ENCODE measurements at places on chromosomes 3 and 15.

DNA sequence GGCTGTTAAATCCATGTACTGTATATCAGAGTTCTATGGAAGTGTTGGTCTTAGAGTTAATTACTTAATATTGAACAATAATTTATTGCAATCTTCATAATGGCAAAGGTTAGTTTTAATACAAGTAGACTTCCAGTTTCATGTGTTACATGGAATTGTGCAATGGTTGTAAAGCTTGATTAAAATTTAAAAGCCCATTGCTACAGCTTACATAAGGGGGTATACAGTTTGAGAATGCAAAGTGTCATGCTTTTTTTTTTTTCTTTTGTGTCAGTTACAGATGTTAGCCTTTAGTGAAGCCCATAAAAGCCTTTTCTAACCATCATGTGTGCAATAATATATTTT lies 22.0 kb downstream of the CNOT10 start:
- no peak for DNase-seq

GRCh38 chr15:79160211-79160610 lies 69.6 kb upstream of the RASGRF1 start:
- DNase-seq: no peak

GRCh38 chr3:150519026-150519425 lies 27.3 kb downstream of the SERP1 start:
- DNase-seq: no peak

DNA sequence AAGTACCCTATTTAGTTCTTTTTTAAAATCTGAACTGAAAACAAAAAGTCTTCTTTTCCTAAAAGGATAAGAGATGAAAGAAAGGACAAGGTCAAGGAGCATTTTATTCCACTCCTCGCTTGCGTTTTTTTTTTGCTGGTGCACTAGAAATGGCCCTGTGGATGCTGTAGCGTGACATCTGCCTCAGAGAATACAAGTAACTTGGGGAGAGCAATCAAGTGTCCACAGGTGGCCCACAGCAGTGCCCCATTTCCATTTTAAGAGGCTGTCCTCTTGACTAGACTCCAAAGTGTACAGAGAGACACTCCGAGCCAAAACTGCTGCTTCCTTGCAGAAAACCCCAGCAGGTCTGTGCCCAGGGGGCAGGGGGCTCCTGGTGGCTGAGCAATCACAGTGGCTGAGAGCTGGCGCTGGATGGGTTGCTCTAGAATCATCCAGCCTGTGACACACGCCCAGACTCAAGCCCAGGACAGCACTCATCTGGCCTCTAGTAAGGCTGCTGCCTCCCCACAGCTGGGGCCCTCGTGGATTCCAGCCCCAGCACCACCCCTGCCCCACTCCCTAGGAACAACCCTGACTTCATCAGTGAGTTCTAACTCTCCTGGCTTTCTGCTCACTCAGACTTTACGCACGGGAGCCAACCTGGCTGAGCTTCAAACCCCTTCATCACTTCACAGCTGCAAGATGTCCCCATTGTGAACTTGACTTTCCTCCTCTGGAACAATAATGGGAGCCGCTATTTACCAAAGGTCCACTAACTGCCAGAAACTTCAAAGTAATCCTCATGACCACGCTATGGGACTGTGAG lies 71.1 kb upstream of the SPATA12 start:
- no peak for DNase-seq

DNA sequence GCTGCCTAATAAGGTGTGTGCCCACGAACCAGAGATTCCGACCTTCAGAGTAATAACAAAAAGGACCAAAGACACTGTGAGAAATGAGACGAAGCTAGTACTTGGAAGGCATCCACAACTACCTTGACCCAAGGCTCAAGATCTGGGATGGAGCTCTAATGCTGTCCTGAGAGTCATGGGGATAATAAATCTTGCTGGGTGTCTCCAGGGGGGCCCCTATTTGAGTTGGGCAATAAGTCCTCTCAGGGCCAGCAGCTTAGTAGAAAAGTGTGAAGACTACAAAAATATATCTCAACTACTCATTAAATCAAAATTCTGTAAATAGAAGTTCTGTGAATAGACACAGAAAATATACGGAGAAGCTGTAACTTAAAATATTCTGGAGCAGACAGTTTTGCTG lies 2.9 kb upstream of the NDN start:
- DNase-seq: no peak

DNA sequence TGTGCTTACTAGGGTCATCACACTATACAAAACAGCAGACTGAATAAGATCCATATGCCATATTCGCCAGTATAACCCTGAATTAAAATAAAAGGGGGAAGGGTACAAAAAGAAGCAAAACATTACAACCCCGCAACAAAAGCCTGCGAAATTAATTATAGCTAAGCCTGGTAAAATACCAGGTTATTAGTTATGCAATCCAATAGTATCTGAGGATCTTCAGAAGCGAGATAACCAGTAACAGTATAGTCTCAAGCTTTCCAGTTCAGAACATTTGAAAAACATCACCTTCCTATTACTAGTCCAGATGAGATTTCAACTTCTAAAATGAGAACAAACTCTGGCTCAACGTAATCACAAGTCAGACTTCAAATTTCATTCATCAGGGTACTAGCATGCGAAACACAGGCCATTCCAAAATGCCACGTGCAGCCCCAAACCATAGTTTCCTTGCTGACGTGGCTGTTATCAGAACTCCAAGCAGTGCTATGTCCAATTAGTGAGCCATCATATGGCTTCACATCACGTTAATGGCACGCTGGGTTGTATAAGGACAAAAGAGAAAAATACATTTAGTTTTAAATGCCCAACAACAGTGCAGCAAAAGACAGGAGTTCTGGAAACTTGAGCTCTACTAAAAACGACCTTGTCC lies 1.1 kb downstream of the SSR3 start:
- DNase-seq: no peak

- no peak for DNase-seq
Measured at GRCh38 chr3:16174976-16175901, 759 bp downstream of the GALNT15 start.

GRCh38 chr3:188001926-188002325 lies 152.0 kb upstream of the LPP start:
- DNase-seq: no peak

GRCh38 chr3:100100425-100100824 lies 13.9 kb downstream of the FILIP1L start:
- no peak for DNase-seq

DNA sequence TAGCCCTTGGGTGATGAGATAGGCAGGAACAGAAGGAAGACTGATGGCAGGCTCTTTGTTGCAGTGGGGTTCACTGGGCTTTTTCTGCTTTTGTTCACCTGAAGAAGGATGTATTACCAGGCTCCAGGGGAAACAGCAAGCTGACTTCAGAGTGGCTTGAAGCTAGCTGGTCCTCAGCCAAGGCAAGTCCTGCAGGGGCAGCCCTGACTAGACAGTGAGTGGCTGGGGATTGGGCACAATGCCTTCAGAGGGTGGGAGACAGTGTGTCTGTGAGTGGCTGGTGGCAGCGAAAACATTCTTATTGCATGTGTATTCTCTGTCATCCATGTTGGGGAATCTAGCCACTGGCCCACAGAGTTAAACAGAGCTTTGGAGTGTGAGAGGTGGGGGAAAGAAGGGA lies 2.3 kb upstream of the TEX264 start:
- no peak for DNase-seq

GRCh38 chr3:118806423-118806822 lies 228.2 kb downstream of the IGSF11 start:
- no peak for DNase-seq

DNA sequence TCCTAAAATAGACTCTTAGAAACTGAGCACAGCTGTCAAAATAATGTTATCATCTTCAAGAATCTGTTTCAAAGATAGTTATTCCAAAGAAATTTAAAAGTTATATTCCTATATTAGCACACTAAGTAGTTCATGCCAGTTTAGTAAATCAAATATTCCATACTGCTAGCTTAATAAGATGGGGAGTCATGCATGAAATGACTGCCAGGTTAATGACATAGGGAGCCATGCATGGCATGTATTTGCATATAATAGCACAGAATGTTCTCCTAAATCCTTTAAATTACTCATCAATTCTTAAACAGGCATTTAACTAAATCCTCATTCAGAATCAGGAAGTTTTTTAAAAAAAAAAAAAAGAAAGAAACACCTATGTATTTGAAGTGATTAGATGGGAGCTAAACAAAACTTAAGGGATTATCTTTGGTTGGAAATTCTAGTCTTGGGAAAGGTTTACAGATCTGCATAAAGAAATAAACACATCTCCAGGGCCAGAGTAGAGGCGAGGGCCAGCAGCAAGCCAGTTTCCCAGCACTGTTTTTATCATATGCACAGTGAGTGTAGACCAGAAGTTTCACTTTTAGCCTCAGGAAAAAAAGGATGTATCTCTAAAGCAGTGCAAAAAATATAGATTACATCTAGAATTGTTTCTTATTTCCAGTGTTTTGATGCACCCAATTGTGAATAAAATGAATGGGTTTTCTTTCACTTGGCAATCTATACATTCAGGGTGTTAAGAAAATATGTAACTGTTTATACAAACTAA lies 366.4 kb upstream of the AGTR1 start:
- DNase-seq: no peak

DNA sequence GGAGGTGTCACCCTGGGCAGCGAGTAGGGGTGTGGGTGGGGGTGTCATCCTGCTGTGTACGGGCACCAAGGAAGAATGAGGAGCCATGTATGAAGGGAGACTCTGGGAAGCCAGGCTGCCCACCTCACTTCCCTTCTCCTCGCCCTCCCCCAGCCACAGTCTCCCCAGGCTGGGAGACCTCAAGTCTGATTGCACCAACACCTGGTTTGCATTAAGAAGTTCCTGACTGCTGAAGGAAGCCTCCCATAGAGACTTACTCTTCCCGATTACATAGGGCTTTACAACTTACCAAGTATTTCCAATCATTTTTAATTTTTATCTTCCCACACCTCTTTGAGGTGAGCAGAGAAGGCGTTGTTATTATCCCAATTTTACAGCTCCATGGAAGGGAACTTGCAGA lies 29.5 kb upstream of the SMAD3 start:
- no peak for DNase-seq

- DNase-seq: peak; percentile 63
Measured at GRCh38 chr3:138781012-138781470, 53.7 kb downstream of the PIK3CB start.

- DNase-seq: no peak
Measured at GRCh38 chr15:36691579-36692357, 112.3 kb downstream of the CDIN1 start.

DNA sequence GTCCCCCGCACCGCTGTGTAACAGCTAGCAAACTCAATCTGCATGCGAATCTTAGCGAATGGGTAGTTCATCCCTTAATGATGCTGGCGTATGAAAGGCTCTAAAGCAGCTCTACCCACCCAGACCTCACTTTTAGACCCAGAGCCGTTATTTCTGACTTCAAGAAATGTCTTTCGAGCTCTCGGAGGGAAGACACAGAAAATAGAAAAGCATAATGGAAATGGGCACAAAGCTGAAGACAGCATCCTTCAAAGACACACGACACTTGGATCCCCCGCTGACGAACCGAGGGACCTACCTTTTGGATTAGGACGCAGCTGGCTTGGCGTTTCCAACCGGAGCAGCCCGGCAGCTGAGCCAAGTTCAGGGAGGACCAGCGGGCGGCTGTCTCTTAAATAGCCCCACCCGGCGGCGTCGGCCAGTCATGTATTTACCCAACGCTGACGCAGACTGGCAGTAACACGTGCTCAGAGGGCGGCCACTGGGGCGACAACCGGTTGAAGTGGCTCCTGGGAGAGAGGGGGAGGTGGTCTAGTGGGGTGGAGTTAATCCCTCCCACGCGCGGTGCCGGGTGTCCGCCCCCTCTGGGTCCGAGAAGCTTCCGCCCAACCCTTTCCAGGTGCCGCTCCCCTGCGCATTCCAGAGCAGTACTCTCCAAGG lies 1.5 kb downstream of the CCK start:
- no peak for DNase-seq

DNA sequence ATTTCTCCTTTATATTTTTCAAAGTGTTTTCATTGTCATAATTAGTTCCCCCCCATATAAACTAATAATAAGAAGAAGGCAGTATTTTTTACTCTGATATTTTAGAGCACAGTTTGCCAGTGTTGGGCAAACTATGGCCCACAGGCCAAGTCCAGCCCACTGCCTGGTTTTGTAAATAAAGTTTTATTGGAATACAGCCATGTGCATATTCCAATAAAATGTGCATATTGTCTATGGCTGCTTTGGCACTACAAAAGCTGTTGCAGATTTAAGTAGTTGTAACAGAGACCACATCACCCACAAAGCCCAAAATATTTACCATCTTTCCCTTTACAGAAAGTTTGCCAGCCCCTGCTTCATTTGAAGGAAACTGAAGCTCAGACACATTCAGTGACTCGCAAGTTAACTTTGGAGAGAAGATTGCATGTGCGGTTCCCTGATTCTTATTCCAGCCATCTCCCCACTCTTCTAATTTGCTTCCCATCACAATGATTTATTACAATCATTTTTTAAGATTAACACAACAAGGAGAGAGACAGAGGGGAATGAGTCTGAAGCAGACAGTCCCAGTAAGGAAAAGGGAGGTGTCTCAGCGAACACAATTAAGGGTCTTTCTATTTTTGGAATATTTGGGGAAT lies 48.9 kb downstream of the RFTN1 start:
- DNase-seq: no peak

- no peak for DNase-seq
Measured at GRCh38 chr15:58138106-58138505, at the start of gene AQP9. AQP9 (plus strand) TSS chr15:58138381; CDS start chr15:58138566, 185 bp downstream.

DNA sequence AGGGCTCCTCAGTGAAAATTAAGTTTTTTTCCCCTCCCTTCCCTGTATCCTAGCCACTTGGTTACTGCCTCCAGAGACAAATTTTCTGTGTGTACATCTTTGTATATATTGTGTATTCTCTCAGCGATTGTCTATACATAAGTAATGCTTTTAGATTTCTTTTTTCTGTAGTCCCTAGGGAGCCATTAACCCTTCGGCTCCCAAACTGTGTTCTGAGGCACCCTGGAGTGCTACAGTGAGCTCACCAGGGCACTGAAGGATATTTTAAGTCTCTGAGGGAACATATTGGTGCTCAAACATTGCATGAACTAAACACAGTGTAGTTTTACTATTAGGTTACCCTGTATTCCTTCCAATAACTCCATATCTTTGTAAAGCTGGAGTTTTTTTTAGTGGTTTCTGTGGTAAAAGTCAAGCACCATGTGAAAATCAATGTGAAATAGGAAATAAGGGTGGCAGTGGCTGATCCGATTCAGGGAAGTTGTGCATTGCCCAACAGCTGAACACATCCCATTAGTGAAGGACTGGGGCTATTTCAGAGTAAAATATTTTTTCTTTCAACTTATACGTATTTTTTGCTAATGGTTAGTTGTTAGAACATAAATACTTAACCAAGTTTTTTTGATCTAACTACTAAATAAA lies 43.0 kb downstream of the USP13 start:
- DNase-seq: no peak

DNA sequence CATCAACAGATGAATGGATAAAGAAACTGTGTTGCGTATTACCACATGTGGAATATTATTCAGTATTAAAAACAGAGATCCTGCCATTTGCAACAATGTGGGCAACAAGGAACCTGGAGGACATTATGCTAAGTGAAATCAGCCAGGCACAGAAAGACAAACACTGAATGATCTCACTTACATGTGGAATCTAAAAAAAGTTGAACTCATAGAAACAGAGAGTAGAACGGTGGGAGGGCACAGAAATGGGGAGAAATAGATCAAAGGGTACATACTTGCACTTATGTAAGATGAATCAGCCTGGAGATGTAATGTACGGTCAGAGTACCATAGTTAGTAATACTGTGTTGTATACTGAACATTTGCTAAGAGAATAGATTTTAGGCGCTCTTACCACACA lies 29.8 kb upstream of the MUC13 start:
- no peak for DNase-seq

GRCh38 chr3:120285508-120285841 lies 453 bp upstream of the GPR156 start:
- DNase-seq: no peak

Data from NK-92 treated with Interleukin-12 subunit alpha and Interleukin-12 subunit beta, amount 100 ng/mL, for 24 hours (cell line).